Muscle of back (tissue), 13 donors: ENCODE measurements at places on chromosomes 1 and 21. TPM values are rescaled to one million over a fixed set of nuclear protein-coding genes. Genes with fewer than 3 reads are reported as not detected.

- peak; percentile 23 for DNase-seq
These were observed 3.4 kb upstream of the EEIG2 start for GRCh38 chr1:108556499-108556898.

DNA sequence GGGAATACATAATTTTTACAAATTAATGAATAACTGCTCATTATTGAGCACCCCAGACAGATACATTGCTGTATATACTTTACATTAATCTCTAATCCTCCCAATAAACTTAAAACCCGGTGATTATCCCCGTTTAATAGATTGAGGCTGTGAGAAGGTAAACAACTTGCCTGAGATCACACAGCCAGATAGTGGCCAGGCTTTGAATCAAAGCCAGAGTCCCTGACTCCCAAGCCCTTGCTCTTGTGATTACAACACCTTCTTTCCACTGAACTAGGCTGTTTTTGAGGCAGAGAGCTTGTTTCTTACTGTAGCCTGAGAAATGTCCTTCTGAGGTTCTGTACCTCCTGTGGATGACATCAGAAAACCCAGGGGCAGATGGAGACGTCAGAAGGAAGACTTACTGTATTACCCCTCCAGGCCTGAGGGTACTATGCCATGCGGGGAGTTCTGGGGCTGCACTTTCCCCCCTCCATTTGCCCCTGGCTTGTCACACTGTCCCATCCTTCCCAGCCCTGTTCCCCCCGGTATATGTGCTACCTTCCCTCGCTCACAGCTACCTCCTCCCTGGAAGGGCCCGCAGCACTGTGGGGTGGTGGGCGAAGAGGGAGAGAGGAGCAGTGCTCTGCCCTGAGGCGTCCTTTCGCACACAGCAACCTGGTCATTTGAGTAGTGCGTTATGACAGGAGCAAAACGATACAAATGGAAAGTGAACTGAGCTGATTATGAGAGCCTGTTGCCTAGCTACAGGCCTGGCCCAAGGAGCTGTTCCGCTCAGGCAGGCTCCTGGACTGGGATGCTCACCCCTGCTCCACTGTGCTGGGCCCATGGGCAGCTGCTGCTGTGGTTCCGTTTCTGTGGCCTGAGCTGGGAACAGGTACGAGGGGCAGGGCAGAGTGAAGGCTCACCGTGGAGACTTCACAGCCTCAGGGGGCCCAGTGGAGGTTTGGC, 4.6 kb downstream of the KCNC4 start:
- no peak for DNase-seq

DNA sequence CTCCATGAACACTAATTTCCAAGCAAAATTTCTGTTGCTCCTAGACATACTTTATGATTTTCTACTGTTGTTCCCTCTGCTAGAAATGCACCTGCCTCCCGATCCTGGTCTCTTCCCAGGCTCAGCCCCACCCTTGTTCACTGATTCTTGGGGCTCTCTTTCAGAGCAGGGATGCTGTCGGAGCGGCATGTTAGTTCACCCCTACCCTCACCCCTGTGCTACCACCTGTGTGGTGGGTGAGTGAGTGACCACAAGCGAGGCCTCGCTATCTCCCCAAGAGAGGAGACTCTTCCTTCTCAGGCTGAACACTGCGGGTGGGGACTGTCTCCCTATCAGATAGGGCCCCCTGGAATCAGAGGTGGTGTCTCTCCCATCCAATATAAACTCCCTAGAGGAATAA, 4.9 kb upstream of the S100A8 start:
- DNase-seq: no peak

GRCh38 chr1:212457740-212458338, 25.1 kb downstream of the NENF start:
- no peak for DNase-seq

DNA sequence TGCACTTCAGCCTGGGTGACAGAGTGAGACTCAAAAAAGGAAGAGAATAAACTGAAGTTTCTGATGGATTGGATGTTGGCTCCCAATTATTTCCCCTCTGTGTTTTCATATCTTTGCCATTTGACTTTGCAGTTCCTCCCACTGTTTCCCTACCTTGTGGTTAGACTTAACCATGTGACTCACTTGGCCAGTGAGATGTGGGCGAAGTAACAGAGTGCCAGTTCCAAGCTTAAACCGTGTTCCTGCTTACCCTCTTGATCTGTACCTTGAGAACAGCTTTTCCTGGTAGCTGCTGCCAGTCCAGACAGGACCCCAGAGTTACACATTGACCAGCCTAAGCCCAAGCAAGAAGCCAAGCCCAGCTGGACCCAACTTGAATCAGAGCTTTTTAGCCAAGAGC, 323.4 kb downstream of the LTN1 start:
- no peak for DNase-seq

DNA sequence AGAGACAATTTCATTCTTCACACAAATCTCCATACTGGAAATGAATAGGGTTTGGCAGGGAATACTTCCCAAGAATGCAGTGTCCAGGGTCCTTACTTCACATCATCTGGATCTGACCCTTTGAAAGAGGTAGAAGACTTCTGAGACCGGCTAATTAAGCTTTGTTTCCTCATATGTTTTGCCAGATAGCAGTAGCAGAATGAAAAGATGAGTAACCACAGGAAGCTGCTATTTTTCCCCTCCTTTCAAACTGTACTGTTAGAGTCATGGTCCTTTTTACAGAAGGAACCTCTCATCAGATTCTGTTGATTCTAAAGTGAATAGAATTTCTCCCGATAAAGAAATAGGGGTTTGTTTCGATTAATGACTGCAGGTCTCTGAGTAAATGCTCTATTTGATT, 1.4 kb upstream of the OLFML3 start:
- no peak for DNase-seq

GRCh38 chr1:226717256-226717909, 21.7 kb downstream of the ITPKB start:
- no peak for DNase-seq

DNA sequence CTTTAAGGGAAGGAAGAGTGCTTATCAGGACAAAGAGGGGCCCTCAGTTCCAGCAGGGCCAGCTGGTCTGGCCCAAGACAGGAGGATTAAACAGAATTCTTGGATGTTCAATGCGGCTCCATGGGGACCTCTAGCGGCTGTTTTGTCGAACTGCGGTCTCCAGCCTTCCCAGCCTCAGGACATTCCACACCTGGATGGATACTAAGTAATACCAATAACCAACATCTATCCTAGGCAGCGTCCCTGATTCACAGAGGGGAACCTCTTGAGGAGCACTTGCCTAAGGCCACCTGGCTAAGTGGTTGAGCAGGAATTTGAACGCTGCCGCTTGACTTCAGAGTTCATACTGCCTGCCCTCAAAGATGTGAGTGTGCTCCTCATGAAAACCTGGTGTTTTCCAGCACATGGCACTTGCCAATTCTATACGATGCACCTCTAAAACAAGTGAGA, 15.5 kb upstream of the CD247 start:
- peak; percentile 85 for DNase-seq

DNA sequence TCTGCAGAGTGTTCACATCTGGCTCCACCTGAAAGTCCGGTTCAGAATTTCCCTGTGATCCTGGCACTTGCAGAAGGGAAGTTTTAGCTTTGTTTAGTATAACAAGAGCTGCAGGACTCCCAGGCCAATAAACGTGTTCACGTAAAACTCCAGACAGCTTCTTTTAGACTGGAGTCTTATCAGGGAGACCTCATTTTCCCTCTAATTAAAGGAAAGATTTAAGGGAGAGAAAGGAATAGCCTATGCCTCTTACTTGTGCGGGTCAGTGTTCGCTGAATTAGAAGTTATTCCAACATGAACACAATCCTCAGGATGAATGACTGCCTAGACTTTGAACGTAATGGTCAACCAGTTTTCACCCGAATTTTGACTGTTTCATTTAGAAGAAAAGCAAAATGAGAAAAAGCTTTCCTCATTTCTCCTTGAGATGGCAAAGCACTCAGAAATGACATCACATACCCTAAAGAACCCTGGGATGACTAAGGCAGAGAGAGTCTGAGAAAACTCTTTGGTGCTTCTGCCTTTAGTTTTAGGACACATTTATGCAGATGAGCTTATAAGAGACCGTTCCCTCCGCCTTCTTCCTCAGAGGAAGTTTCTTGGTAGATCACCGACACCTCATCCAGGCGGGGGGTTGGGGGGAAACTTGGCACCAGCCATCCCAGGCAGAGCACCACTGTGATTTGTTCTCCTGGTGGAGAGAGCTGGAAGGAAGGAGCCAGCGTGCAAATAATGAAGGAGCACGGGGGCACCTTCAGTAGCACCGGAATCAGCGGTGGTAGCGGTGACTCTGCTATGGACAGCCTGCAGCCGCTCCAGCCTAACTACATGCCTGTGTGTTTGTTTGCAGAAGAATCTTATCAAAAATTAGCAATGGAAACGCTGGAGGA, 202.1 kb upstream of the SGIP1 start:
- peak; percentile 92 for DNase-seq

DNA sequence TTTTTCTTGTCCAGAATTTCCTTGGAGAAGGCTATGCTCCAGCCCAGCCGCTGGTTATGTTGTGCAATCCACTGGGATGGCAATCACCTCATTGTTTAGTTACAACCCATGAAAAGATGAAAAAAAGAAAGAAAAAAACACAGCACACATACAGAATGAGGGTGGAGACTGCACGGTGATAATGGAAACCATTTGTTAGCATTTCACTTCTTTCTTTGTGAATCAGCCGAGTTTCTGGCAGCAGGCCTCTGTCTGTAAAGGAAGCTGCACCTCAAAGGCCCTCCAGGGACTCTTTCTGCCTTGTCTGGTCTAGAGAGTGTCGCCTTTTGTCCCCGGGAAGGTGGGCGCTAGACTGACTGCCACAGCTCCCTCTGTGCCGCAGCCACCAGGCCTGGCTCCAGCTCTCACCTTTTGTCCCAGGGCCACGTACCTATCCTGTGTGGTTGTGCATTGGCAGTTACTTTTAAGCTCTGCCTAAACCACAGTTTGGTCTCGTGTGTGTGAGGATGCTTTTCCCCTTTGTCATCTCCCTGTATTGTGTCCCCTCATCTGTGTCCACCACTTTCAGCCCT, 35.6 kb downstream of the NGF start:
- DNase-seq: peak; percentile 57

DNA sequence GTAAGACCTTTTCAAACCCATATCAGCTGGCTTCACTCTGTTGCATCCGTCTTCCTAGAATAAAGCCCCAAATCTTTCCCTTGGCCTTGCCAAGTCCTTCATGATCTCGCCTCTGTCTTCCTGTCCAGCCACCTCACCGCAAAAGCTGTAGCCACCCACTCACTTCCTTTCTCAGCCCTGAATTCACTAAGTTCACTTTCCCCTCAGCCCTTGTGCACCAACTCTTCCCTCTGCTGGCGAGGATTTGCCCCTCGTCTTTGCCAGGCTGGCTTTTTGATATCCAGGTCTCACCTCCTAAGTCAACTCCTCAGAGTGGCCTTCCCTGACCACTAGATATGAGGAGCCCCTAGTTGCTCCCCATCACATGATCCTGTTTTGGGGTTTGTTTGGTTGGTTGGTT, 3.9 kb upstream of the COL16A1 start:
- DNase-seq: no peak

DNA sequence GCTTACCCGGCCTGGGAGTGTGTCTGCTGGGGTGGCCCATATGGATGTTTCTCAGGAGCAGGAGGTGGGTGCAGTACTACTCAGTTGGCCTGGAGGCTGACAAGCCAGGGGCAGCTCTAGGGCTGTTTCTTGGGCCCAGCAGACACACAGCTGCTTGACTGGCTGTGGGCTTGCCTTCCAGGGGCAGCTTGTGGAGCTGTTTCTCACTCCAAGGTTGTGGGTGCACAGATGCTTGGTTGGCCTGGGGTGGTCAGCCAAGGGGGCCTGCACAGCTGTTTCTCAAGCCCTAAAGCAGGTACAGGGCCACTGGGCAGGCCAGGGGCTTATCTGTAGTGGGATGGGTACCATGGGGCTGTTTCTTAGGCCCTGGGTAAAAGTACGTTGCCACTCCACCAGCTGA, 1078.1 kb upstream of the ADGRL2 start:
- DNase-seq: no peak

GRCh38 chr21:15468368-15468767, 261.4 kb upstream of the USP25 start:
- DNase-seq: no peak

DNA sequence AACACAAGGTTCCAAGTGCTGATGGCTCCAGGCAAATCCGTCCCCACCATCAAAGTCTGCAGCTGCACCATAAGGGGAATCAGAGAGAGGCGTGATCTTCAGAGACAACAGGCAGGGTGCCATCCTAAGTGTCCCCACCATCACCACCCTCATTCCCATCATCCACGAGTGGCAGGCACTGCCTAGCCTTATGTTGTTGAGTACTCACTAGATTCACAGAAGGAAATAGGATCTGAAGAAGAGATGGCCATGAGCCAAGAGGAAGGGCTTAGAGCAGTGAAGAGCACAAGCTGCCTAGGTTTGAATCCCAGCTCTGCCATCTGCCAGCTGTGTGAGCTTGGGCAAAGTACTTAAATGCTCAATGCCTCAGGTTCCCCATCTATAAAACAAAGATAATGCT, 207.3 kb upstream of the CSF3R start:
- DNase-seq: no peak

GRCh38 chr21:33954395-33954794, 38.8 kb upstream of the ATP5PO start:
- no peak for DNase-seq

GRCh38 chr1:159700312-159700711, 14.1 kb downstream of the CRP start:
- DNase-seq: no peak

DNA sequence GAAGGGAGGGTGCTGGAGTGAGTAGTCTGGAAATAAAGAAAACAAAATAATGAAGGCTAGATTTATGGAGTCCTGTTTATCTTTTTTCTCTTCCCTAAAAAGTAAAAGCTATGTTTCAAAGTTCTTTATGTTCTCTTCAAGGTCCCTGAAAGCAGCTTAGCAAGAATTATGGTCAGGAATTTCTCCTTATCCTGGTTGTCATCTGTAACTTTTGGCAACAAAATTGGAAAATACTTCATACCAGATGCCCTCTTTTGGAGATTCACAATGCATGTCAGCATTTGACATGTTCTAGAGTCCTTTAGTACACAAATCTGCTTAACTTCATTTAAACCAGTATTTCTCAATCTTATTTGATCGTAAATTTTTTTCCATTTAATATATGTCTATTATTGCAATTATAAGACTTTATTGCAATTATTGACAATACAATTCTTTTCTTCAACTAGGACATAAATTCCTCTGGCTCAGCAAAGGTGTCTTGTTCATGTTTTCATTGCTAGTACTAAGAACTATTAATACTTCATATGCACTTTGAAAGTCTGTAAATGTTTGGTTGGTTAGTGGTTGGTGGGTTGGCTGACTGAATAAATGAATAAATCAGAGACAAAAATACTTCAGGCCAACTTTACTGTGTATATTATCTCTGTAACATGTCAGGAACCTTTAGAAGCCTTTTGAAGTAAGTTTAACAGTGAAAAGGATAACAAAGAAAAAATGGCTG, 101.5 kb downstream of the ATP1B1 start:
- no peak for DNase-seq

Gene AQP10
- not detected for polyA plus RNA-seq

Gene TINAGL1
- polyA plus RNA-seq: 16.9 TPM

Gene FAM72B
- polyA plus RNA-seq: 2.4 TPM

Gene KCNK2
- polyA plus RNA-seq: 4.4 TPM

Gene RPRD2
- polyA plus RNA-seq: 27.1 TPM
